ENCODE measurements at places on chromosomes 5 and 9.

GRCh38 chr9:122322553-122322952 is 48.3 kb upstream of the PTGS1 start:
- DNase-seq, result no peak

DNA sequence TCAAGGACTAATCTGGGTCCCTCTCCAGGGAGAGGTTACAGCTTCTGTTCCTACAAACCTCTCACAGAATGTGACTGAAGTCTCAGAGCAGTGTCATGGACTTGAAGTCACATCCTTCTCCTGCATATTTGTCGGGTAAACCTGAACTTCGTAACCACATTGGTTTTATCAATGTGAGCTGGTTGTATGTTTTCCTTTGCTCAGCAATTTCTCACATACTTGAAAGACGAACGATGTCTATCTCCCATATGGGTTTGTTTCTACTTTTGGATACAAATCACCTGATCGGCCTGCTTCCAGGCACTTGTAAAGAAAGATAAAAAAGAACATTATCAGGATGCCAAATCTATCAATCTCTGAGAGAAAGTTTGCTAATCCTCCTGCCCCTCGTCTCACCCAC is 411.0 kb downstream of the SPOCK1 start:
- DNase-seq, result no peak

- DNase-seq, result no peak
Observed at GRCh38 chr5:77103457-77103856, 16.4 kb upstream of the ZBED3 start.

DNA sequence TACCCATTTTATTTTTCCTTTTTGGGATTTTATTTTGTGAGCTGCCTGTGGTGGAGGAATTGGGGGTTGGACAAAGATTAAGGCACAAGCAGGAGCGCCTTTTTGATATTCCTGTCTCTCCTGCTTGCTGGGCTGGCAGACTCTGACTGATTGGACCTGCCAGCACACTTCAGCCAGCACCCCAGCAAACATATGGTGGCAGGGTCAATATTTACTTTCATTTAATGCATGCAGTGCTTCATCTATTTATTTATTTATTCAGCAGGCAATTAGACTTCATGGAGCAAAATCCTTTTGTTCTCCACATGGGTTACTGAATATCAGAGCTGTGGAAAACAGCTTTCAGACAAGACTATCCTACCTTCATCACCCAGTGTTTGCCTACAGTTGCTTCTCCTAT is 48.4 kb upstream of the EPB41L4A start:
- no peak for DNase-seq

GRCh38 chr5:66608501-66608900 is 12.3 kb downstream of the MAST4 start:
- DNase-seq, result no peak

DNA sequence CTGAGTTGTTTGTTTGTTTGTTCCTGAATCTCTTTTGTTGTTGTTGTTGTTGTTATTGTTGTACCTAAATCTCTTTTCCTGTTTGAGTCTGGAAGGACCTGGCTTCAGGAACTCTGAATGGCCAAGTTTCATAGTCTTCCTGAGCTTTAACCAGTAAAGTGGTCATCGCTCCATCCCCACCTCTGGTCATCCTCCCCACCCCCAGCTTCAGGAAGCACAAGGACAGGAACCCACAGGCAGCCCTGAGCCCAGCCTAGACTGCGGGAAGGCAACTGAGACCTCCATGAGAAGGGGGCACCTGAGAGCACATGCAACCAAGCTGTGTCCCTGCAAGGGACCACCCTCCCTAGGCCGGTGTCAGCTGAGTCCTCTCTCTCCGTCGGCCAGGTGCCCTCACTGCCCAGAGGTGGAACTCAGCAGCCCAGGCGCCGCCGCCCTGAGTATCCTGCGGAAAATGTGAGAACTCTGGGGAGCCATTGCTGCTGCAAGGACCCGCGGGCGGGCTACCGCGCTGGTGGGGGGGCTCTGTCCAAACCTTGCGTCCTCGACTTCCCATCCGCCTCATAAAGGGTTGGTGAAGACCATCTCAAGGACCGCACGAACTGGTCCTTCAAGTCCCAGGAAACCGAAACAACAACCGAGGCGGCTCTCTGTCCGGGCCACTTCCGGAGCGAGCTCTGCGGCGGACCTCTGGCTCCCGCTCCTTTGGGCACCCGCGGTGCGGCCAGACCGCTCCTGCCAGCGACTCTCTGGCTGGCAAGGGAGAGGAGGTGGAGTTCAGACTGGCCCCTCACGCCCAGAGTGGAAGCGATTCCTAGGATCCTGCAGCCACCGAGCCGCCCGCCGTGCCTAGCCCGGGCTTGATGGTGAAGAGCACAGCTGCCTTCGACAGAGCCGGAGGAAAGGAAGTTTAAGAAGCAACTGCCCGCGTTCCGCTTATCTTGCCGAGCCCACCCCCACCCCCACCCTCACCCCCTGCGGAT is 4.2 kb downstream of the BARX1 start:
- no peak for DNase-seq

DNA sequence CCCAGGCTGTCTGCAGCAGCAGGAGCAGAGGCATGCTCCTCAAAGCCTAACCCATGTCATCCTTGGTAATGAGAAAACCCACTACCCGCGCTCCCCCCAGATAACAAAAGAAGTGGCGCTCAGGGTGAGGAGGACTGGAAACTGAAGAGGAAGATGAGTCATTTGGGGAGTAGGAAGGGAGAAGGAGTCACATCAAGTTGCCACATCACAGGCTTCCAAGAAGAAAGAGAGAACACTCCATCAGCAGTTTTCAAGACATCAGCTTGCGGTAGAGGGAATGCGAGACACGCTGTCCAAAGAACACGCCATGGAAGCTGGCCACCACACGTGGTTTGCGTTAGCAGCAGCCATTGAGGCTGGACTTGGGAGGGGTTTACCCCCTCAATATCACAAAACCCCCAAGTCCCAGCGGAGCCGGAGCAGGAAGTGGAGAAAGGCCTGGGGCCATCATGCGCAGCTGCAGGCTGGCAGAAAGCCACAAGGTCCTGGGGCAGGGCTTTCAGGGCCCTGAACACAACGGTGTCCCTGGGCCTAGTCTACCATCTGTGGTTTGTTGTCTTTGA is 41.5 kb downstream of the SH3PXD2B start:
- DNase-seq, result no peak

DNA sequence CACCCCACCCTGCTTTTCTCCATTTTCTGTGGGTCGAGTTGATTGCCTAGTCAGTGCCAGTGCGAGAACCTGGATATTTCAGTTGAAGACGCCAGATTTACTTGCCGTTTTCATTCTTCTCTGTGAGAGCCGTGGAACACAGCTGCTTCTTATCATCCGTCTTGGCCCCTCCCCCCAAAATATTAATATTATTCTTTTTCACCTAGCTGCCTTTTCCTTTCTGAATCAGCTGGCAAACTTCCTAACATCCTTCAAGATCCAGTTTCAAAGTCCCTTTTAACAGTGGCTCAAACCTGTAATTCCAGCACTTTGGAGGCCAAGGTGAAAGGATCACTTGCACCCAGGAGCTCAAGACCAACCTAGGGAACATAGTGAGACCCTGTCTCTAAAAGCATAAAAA is 117.1 kb upstream of the RASA1 start:
- no peak for DNase-seq

GRCh38 chr5:18010053-18010452 is 375.8 kb downstream of the TAF11L14 start:
- no peak for DNase-seq

DNA sequence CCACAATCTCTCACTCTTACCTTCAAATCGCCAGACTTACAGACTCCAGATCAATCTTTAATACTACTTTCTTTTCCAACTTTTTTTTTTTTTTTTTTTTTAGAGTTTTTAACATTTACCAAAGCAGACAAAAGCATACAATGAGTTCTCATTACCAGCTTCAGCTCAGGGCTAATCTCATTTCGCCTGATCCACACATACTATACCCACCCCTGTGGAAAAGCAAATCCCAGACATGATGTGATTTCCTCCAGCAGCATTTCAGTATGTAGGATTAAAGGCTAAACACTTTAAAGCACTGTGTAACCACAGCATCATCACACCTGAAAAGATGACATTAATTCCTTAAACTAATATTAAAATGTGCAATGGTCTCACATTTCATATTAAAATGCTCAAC is 138.8 kb upstream of the RETREG1 start:
- no peak for DNase-seq

DNA sequence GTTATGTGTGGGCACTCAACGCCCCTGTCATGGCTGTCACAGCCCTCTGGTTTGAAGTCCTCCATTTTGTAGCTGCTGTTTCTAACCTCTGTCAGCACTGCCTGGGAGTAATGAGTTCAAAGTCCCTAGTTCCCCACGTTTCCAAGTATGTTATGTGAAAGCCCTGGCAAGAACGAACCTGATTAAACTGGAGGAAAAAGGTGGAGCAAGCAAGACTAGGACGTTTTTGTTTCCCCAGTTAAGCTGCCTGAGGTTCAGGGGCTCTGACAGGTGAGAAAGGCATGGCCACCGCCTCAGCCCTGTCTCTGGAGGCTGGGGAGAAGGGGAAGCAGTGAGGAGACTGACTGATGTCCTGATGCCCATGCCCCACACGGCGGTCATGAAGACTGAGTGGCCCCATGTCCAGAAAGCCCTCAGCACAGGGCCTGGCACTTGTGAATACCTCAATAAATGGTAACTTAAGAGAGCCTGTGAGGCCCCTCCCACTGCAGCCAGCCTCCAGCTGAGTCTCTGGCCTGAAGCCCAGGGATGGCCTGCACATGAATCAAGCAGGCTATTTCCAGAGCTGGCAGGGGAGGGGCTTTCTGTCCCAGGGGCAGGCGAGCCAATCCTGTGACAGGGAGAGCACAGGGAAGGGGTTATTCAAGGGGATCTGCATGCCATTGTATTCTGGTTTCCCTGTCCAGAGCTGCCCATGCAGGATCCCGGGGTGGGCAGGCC is 61.8 kb downstream of the PFDN1 start:
- no peak for DNase-seq

GRCh38 chr9:89576404-89576839 is 28.4 kb upstream of the GADD45G start:
- no peak for DNase-seq

GRCh38 chr5:87122151-87122977 is 145.3 kb upstream of the RASA1 start:
- no peak for DNase-seq

DNA sequence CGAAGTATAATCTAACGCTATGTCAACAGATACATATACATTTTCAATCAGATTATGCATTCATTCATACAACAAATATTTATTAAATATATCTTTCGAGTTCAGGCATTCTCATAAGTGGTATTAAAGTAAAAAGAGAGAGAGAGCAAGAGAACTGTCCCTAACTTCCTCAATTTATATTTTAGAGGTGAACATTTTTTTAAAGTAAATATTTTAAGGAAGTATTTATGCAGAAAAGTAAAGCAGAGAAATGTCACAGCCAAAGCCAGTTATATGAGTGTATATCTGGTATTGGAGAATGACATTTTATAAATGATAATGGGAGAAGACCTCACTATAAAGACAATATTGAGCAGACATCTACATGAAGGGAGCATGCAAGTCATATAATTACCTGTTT is 667.3 kb upstream of the CDH9 start:
- DNase-seq, result no peak

- no peak for DNase-seq
Observed at GRCh38 chr5:102450313-102450990, 48.3 kb downstream of the SLCO6A1 start.

DNA sequence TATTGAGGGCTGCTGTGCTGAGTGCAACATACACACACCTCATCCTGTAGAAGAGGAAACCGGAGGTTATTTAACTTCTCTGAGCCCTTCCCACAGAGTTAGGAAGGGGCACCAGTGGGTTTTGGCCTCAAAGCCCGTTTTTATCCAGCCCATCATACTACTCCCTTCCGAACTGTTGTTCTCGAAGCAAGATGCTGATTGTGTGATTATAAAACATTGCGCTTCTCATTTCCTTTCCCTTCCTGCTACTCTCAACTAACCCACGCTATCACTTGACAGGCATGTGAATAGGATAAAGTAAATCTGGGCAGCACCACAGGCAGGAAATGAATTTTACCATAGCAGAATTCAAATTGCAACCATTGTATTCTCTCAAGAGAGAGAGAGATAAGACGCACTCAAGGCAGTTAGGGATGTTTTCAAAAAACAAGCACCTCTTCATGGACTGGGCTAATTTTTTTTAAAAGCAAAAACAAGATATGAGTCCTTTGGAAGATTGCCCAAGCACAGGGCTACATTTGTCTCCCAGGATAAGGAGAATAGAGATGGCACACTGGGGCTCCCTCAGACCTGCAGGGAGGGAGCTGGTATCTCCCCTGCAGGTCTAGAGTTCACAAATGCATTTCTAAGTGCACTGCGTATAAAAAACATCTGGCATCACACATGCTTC is 52.6 kb downstream of the GNA14 start:
- DNase-seq, result no peak

GRCh38 chr5:146652547-146652946 is 136.6 kb upstream of the GPR151 start:
- no peak for DNase-seq

DNA sequence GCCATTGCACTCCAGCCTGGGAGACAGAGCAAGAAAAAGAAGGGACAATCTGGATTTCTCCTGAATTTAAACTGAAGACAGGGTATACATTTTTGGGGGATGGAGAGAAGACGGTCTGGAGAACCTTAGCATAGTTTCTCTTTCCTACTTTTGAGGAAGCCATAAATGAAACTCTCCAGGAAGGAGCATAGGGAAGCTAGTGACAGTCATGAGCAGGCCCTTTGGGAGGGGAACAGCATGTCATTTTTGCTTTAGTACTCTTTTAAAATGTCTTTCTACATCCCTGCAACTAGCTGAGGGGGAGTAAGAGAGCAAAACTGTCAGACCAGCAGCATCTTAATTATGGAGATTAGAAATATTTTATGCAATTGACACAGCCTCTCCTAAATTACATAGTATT is 8.2 kb upstream of the SLC44A1 start:
- DNase-seq, result no peak

DNA sequence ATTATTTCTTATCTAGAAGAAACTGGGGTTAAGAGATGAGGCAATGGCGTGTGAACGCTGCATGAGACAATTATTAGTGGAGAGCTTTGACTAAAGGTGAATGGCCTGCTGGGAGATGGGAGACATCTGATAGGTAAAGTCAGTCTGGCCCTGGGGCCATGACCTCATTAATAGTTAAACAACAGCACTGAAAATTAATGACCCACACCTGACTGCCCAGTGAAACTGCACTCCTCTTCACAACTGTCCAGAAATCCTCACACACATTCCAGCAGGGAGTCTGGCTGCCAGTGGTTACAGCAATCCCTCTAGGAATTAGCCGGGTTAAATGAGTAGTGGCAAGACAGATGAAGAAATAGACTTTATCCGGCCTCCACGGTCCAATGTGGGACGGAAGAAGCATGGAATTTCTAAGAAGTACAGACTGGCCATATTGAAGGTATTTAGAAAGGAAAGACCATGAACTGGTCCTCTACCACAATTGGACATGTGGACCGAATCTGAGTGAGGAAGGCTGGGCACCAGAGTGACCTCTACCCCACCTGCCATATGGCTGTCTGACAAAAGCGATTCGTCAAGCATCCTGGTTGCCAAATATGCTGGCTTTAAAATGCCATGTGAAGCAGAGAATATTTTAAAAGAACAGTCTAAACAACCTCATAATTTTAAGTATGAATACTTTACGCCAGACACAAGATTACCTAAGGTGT is 138.4 kb downstream of the EFNA5 start:
- no peak for DNase-seq

Data from stimulated activated CD8-positive, alpha-beta memory T cell treated with anti-CD3 and anti-CD28 coated beads, Interleukin-15, amount 100 ng/mL, for 4 hours (primary cell).